Tongue (tissue), 3 donors: ENCODE measurements at places on chromosomes 4 and X. TPM values are rescaled to one million over a fixed set of nuclear protein-coding genes. Genes with fewer than 3 reads are reported as not detected.

- DNase-seq: no peak
These were observed 44.4 kb downstream of the POLR2B start for GRCh38 chr4:57023104-57023503.

GRCh38 chrX:63581398-63581797, 203.6 kb downstream of the ARHGEF9 start:
- no peak for DNase-seq

ZIC3 gene
- not detected for total RNA-seq

DNA sequence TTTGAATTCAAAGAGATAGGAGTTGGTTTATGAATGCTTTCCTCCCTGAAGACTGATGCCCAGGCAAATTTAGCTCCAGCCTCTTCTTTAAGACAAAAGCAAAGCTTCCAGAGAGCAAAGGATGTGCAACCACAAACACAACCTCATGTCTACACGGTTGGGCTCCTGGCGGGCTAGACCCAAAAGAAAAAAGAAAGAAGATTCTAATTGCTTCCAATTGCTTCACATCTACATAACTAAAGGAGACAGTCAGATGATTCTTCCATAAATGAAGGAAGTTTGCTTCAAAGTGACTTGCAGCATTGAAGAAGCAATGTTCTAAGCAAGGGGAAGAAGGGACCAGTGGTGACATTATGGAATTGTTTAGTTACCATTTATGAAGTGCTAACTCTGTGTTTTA, 1603.0 kb upstream of the TENM3 start:
- DNase-seq: no peak

LGI2 gene
- 16.9 TPM for total RNA-seq

- DNase-seq: peak; percentile 1
These were observed 23.1 kb downstream of the DACH2 start for GRCh38 chrX:86171366-86171765.

DNA sequence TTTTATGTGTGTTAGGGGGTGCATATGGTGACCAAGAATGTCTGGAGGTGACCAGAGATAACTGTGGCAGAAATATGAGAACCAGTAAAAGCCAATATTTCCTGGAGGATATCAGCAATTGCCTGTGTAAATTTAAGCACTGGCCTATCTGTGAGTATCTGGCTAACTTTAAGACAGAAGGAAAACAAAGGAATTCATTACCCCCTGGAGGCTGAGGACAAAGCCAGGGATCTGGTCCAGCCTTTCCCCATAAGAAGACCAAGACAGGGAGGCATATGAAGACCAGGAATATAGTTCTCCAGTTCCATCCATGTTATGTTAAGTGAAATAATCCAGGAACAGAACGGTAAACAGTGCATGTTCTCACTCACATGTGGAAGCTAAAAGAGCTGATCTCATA, 49.2 kb downstream of the MFAP3L start:
- no peak for DNase-seq

DNA sequence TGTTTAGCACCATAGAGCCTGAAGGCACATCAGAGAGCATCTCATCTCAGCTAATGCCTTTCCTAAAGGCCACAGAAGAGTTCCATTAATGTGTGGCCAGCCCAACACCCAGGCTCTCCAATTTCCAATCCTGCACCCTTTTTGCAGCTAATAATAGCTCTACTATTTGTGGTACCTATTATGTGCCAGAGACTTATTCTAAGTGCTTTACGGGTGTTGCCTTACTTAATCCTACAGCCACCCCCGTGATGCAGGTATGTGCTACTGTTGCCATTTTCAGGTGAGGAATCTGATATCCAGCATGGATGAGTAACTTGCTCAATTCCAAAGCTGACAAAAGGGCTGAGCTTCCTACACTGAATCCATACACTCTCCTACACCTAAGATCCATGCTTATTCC, 217.6 kb upstream of the GALNT7 start:
- peak; percentile 2 for DNase-seq

- DNase-seq: no peak
These were observed 2268.3 kb downstream of the ARAP2 start for GRCh38 chr4:33975995-33976394.

CENPI gene
- 11.2 TPM for total RNA-seq

DNA sequence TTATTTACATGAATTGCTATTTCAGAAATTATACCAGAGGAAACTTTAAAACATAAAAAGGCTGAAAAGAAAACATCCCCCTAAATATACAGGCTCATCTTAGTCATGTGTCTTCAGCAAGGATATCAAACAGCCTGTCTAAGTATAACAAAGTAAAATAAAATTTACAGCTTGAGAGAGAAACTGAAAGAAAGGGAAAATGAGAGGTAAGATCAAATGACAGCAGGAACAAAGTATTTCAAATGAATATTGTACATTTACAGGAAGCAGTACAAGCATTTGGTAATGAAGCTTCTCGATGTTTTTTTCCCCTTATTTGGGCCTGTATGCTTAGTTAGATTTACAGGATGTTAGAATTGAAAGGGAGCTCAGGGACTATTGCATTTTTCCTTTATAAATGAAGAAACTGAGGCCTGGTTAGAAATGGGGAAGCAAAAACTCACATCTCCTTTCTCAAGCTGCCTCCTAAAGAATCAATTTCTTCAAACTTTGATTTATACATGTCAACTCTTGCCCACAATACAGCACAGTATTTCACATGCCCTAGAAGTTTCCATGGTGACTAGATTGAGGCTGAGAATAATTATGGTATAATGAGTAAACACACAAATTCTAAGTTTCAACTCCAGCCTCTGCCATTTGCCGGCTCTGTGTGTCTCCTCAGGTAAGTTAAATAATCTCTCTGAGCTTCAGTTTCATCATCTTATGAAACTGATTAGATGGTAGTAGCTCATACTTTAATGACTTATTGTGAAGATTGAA, 29.3 kb downstream of the DAPP1 start:
- DNase-seq: no peak

- no peak for DNase-seq
These were observed 4.0 kb upstream of the SLC10A7 start for GRCh38 chr4:146525754-146526153.

- DNase-seq: no peak
These were observed 39.8 kb upstream of the MID1 start for GRCh38 chrX:10660171-10660570.

HPF1 gene
- 21.2 TPM for total RNA-seq

DNA sequence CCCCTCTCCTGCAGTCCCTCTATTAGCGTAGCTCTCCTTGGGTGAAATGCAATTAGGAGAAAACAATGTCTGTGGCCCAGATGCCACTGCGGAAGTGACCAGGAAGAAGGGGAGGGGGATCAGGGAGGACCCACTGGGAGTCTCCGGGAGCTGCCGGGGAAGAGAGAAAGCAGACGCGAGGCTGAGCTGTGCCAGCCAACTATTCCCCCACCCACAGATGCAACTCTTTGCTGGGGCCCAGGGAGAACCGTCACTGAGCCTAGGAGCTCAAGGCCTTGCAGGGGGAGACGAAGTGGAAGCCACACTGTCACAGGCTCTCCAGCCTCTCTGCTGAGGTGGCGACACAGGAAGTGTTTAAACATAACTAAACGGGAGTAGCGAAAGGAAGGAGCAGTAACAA, 149.2 kb downstream of the BCOR start:
- DNase-seq: no peak

C4orf50 gene
- total RNA-seq: 0.10 TPM

DNA sequence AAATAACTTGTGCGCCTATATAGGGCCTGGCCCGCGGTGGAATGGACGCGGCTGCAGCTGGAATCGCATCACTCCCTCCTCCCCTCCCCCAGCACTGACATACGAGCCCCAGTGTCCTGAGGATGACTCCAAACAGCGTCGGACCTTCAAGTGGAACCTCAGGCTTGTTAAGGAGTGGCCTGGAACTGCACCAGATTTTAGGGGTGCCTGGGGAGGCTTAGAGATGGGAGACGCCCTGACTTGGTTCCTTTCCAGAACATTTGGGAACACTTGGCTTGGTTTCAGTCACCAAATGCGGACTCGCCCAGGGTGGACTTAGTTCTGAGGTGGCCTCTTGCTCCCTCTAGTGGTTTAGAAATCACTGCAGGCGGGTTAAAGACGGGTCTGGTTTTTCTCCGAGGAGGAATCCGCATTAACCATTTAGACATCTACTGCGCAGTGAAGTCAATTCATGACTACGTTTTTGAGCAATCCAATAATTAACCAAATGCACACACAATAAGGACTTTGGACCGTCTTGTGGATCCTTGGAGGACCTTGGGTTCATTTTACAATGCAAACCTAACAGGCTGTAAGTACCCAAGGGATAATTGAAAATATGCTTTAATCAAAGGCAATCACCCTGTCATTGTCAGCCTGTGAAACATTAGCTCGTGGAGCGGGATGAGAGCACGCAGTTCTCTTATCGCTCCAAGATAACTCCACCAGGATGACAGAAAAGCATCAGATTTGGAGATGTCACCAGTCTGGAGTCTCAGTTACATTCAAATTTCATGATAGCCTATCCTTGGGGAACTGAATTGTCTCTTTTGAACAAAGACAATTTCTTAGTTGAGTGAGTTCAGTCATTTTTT, 11.2 kb upstream of the PDGFRA start:
- DNase-seq: peak; percentile 97

TLR10 gene
- 0.41 TPM for total RNA-seq

- peak; percentile 80 for DNase-seq
These were observed 919.6 kb upstream of the DIAPH2 start for GRCh38 chrX:95764972-95765451.

CITED1 gene
- 4.6 TPM for total RNA-seq

FOXR2 gene
- not detected for total RNA-seq

GRCh38 chr4:25233194-25233593, 639 bp upstream of the PI4K2B start:
- DNase-seq: no peak
